Left ventricle myocardium inferior (tissue), 1 donor: ENCODE measurements at places on chromosomes 4 and X. TPM values are rescaled to one million over a fixed set of nuclear protein-coding genes. Genes with fewer than 3 reads are reported as not detected.

The SMPX gene
- total RNA-seq, result 726 TPM

The ADH7 gene
- not detected for total RNA-seq

The COL4A6 gene
- total RNA-seq, result 9.8 TPM

The ADH1C gene
- total RNA-seq, result 2.6 TPM

The CYP2U1 gene
- 9.4 TPM for total RNA-seq

The ALB gene
- not detected for total RNA-seq

The H2BW1 gene
- total RNA-seq, result not detected
